ENCODE measurements at places on chromosomes 3 and 15.
A peak's percentile ranks its signal among the peaks of the same experiment; 100 is the strongest.

- no peak for DNase-seq
Observed at GRCh38 chr3:99761415-99762165, 56.1 kb upstream of the CMSS1 start.

DNA sequence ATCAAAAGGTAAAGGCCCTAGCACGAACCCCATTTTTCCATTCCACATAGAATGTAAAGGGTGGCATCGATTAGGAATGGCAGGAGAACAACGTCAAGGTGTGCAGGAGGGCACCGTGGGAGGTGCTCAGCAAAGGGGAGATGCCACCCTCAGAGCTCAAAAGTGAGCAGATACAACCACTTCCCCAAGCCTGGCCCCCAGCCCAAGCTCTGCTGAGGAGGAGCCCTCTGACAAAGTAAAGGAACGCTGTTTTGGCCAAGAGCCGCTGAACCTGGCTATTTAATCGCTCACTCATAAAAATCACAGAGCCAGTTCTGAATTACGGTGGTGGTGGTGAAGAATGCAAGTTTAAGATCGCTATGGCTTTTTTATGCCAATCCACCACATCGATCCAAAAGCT lies 12.4 kb downstream of the GNB5 start:
- DNase-seq = no peak

- DNase-seq = no peak
Observed at GRCh38 chr15:89442671-89443307, 53.6 kb downstream of the RHCG start.

DNA sequence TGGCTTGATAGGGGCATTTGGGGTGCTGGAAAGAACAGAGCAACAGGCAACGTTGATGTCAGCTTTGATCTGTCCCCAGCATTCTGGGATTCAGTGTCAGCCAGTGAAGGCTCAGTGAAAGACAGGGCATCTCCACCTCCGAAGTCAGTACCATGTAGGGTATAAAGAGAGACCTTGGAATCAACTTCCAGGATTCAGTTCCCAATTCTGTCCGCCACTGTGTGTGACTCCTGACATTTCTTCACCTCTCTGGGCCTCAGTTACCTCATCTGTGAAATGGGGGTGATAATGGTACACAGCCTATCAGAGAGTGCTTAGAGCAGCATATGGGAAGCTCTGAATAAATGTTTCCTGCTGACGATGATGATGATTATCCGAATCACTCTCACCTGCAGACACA lies 55.6 kb upstream of the FLNB start:
- DNase-seq = no peak

GRCh38 chr3:187042874-187043458 lies 96.3 kb downstream of the RPL39L start:
- no peak for DNase-seq

- no peak for DNase-seq
Observed at GRCh38 chr15:77094397-77095030, 23.6 kb upstream of the TSPAN3 start.

DNA sequence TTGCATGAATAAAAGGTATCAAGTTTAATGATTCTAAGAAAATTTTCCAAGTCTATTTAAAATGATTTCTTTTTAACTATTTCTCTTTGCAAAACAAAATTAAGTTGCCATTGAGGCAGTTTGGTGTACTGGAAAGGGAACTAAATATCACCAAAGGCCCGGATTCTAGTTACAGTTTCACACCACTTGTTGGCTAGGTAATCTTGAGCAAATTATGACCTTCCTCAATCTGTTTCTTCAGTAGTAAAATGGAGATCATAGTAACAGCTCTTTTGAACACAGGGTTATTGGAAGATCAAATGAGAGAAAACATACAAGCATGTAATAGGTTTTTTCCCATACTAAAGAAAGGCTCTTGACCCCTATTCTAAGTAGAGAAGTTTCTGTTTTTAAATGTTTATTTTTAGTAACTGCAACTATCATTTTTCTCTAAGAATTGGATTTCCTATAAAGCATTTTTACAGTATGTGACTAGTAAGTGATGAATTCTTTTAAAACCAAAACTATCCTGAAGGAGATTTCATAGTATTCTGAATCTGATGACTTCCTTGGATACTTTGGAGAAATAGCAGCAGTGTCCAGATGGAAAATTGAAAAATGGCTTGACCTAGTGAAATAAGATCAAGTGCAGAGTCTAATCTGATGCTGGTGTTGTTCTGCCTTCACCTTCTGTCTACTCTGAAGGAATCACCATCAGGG lies 15.7 kb downstream of the SCAANT1 start:
- no peak for DNase-seq

DNA sequence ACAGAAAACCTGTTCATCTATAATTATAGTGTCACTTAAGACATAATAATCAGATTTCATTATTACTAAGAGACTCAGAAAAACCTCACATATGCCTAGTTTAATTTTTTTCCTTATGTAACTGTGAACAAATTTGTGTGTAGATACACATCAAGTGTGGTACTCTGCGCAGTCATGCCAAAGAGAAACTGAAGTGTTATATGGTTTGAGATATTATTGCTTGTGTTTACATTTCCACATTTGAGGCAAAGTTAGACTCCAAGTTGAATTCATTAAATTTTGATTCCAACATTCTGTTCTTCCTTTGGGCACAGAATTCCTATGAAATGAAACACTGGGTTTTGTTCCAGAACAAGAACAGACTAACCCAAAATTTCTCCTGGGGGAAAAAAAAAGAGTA lies 2.2 kb downstream of the MBNL1 start:
- no peak for DNase-seq

DNA sequence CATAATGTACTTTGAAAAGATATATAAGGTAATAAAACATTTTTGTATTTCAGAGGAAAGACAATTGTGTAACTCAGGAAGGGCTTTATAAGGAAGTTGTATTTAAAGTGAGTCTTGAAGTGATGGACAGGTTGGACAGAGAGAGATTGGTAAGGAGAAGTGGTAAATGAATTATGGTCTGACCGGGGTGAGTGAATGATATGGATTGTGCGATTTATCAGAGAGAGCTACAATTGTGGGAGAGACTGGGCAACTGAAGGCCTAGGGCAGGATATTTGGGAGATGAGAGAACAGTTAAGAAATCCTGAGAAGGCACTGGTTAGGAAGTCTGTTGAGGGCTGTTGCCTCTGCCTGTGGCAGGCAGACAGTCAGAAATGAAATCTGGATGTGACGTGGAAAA lies 14.8 kb downstream of the IL1RAP start:
- DNase-seq = no peak

DNA sequence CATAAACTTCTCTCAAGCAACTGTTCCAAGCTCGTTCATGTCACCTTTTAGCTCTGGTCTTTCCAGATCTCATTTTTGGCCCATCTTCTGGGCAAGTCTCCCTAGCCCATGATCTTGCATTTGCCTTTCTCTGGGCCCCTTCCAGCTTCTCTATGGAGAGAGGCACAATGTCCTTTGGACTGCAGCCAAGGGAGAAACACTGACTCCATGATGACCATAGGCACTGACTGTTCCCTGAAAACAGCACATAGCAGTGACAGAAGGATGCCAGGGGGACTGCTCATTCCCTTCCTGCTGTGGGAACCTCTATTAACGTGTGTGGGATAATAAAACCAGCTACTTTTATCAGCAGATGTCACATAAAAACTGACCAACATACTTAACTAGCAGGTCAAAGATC lies 60.3 kb downstream of the STRIT1 start:
- DNase-seq = peak; percentile 80

DNA sequence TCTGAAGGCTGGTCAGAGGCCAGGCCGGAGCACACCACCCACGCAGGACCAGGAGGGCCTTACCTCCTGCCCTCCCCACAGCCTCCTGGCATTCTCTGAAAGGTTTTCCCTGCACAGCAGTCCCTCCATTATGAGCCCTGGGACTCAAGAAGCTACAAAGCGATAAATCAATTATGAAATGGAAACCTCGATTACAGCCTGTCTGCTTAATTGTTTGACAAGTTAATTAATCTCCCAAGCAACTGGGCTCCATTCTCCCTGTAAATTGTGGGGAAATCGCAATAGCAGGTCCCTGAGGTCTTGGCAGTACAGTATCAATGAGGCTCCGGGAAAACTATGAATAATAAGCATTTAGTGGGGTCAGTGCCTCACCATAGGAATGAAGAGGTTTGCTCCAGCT lies 683.5 kb downstream of the NTRK3 start:
- DNase-seq = no peak

GRCh38 chr3:45817831-45818522 lies 21.6 kb upstream of the SLC6A20 start:
- peak; percentile 97 for DNase-seq

DNA sequence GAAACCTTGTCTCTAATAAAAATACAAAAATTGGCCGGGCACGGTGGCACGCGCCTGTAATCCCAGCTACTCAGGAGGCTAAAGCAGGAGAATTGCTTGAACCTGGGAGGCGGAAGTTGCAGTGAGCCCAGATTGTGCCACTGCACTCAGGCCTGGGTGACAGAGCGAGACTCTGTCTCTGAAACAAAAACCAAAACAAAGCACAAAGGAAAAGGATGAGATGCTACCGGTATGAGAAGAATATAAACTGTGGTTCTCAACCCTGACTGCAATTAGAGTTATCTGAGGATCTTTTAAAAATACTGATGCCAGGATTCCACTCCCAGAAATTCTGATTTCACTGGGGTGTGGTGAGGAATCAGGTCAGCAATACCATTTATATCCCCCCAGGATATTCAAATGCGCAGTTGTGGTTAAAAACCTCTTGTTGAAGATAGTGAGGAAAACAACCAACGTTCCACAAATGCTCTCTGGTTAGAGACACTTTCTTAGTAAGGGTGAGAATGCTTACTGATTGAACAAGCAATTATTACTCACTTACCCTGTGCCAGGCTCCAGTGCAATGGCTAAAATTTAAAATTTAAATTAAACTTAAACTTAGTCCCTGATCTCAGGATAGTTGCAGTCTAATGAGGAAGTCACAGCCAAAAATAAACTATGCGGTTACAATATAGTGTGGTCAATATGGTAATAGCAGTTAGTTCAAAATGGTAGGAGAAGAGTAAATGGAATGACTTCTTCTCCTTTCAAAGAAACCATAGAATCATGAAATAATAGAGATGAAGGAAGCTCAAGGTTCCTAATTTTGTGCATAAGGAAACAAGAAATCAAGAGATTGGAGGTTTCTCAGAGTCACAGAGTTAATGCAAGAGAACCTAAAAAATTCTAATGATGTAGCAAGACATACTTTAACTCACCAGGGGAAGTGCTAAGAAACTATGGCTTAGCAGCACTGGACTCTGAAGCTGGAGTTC lies 109.5 kb downstream of the SSR3 start:
- no peak for DNase-seq

- DNase-seq = no peak
Observed at GRCh38 chr3:43729707-43730414, 39.1 kb downstream of the ABHD5 start.

GRCh38 chr15:51816611-51817010 lies 12.8 kb upstream of the TMOD3 start:
- DNase-seq = no peak

DNA sequence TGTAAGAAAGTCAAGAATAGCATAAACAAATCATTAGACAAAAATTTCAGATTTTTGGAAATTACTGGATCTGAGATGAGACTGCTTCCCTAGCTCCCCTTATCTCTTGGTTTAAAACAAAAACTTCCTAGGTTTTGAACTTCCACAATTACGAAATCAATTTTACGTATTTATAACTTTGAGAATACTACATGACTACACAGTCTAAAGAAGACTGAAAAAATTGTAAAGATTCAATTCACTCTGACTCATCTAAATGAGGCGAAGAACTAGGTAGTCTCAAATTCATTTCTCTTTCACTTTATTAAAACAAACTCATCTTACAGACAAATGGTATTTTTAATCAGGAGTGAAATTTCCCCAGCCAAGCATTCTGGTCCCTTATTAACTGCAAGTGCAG lies 10.3 kb downstream of the CCDC54 start:
- no peak for DNase-seq

DNA sequence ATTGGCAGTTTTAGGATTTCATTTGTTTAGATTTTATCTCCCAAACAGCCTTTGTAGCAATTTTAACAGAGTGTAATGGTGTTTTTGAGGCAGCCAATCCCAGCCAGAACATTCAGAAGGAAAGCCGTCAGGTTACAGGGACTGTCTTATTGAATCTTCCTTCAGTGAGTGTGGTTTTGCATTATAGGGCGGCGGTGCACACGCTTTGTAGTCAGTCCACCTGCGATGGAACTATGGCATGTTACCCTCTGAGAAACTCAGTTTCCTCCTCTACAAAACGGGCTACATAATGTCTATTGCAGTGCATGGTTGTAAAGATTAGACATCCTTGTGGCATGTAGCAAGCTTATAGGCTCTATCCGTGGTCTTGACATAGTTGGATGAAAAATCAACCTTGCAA lies 1.0 kb downstream of the LRRC28 start:
- no peak for DNase-seq

GRCh38 chr3:65078748-65079147 lies 390.9 kb upstream of the ADAMTS9 start:
- no peak for DNase-seq

Measured in RCC 7860 (cell line).